ENCODE measurements at places on chromosomes 4 and X. TPM values are rescaled to one million over a fixed set of nuclear protein-coding genes. Genes with fewer than 3 reads are reported as not detected.

The OTUD6A gene
- total RNA-seq, result not detected

- DNase-seq, result no peak
These were observed 111.9 kb upstream of the UNC5C start for GRCh38 chr4:95660719-95661118.

DNA sequence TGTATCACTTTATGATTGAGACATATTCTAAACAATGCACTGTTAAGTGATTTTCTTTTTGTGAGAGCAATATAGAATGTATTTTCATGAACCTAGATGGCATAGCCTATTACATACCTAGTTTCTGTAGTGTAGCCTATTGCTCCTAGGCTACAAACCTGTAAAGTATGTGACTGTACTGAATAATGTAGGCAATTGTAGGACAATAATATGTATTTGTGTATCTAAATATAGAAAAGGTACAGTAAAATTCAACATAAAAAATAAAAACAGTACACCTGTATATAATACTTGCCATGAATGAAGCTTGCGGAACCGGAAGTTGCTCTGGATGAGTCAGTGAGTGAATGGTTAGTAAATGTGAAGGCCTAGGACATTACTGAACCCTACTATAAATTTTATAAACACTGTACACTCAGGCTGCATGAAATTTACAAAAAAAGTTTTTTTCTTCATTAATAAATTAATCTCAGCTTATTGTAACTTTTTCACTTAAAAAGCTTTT is 106.7 kb downstream of the VSIG4 start:
- no peak for DNase-seq

DNA sequence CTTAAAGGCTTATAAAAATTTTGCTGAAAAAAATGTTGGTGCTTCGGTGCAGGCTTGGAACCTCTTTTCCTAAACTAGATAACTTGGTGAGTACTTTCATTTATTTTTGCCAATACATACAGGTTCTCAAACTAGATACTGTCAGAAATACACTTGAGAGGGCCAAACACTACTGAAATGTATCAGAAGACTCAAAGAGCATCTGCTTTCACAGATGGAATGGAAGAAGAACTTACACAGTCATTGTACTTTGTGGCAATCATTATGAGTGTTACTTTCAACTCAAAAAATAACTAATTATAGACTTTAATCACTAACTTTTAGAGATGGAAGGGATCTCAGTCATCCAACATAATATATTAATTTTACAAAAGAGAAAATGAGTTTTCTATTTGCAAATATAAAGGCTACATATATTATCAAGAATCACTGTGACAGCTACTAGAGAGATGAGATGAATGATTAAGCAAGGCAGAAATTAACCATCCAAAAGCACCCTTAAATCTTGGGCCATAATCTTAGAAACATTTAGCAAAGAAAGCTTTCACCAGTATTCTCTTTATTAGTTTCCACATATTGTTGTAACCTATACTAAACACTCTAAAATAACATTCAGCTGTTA is 1.0 kb downstream of the ENAM start:
- DNase-seq, result no peak

DNA sequence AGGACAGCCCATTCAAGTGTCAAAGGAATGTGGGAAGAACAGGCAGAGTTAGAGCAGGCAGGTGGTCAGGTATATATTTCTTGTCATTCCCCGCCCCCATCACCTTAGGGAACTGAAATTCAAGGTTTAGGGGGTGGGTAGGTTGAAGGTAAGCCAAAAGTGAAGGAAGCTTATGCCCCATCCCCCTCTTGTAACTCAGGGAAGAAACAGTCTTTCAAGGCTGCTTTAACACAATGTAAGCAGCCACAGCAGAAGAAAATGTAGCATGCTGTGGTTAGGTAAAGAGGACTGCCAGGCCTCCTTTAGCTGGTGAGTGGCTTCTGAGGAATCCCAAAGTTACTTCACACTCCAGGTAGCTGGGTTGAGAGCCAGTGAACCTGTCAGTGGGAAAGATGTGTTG is 122.3 kb downstream of the RS1 start:
- DNase-seq, result no peak

GRCh38 chr4:140720387-140721304 is 35.5 kb downstream of the TBC1D9 start:
- no peak for DNase-seq

GRCh38 chr4:106700321-106700720 is 331.7 kb upstream of the GIMD1 start:
- DNase-seq, result no peak

The MAGEC3 gene
- total RNA-seq, result not detected

- no peak for DNase-seq
These were observed 293.2 kb upstream of the PRPS2 start for GRCh38 chrX:12497832-12498591.

The IL21 gene
- not detected for total RNA-seq

The FMR1NB gene
- total RNA-seq, result not detected

DNA sequence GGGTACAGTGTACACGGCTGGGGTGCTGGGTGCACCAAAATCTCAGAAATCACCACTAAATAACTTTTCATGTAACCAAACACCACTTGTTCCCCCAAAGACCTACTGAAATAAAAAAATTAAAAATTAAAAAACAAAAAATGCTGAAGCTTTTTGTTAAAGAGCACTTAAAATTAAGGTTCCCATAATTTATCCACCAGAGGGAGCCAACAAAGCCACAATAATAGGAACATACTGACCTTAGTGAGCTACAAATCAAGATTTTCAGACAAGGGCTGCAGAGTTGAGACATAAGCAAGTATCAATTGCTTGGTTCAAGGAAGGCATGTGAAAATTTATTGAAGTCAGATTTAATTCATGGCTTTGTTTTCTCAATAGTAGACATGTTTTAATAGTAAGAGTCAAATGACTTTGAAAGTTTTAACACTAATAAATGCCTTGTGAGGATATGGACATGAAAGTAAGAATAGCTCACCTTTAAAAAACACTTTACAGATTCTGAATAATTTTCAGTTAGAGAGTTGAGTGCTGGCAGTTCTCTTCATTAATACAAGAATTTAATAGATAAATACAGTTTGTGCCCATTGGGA is 43.0 kb upstream of the SCOC start:
- no peak for DNase-seq

GRCh38 chr4:7987148-7987989 is 47.7 kb upstream of the AFAP1 start:
- DNase-seq, result peak; percentile 83

The GABRA4 gene
- not detected for total RNA-seq

The GSX2 gene
- not detected for total RNA-seq

DNA sequence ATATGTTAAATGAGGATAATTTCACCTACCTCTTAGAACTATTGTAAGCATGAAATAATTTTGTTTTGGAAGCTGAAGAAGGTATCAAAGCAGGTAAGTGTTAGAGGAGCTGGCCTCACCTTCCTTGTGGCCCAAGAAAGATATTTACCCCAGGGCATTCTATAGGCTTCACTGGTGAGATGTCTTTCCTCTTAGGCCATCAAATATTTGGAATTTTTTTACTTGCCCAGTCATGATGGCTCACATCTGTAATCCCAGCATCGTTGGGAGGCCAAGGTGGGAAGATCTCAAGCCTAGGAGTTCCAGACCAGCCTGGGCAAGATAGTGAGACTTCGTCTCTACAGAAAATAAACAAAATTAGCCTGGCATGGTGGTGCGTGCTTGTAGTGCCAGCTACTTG is 6.1 kb upstream of the SMS start:
- DNase-seq, result no peak

DNA sequence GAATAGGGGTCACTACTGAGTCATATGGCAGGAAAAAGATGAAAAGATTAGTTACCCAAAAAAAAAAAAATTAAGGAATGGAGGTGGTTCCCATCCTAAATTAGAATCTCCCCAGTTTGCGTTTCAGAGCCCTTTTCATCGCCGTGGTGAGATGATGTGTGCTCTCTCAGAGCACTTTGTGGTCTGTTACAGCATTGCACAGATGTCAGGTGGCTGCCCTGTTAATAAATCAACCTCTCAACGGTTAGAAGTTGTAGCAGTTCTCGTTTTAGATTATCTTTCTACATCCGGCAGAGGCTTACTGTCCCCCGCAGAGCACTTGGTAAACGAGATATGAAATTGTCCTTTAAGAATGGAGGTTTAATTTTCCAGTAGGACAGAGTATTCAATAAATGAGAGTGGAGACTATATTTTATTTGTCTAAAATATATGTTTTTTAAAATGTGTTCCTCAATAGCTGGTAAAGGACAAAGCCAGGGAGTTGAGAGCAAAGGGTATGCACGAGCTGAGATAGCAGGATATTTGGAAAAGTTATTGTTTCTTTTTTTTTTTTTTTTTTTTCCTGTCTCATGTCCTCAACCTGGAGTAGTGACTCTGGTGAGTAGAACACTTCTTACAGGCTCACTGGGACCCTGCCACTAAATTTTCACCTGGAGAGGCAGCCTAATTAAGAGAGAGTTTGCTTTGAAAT is 26.9 kb downstream of the AFF1 start:
- no peak for DNase-seq

GRCh38 chr4:12123707-12124106 is 695.0 kb upstream of the HS3ST1 start:
- no peak for DNase-seq

- DNase-seq, result no peak
These were observed 285.5 kb downstream of the CRLF2 start for GRCh38 chrX:926991-927390.

DNA sequence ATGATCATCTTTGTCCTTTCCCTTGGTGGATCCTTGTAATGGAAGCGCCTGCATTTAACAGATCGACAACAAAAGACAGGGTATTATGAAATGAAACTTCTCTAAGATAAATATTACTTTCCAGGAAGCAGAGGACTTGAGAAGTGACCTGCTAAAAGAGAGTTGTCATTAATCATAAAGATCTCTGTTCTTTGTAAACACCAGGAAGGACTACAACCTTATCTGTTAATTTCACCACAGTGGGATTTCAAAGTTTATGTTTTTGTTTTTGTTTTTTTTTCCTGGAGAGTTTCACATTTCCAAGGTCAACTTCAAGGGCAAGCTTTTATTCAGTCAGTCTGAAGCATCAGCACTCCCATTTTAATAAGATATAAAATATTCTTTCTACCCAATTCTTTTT is 170.9 kb downstream of the RCHY1 start:
- DNase-seq, result no peak

DNA sequence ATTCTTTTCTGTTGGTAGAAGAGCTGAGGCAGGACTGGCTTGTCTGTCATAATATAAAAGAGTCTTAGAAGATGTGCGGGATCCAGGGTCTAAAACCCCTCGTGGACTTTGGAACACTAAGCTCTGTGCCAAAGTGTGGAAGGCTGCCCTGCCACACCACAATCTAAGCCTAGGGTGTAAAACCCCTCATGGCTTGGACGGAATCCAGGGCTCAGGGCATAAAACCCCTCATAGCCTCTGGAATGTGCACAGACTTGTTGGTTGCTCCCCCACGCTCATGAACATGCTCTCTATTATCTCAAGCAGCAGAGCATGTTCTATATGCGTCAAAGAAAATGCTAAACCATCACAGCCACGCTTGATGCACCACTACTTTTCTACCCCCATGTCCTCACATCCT is 483.6 kb downstream of the GABRG1 start:
- no peak for DNase-seq

DNA sequence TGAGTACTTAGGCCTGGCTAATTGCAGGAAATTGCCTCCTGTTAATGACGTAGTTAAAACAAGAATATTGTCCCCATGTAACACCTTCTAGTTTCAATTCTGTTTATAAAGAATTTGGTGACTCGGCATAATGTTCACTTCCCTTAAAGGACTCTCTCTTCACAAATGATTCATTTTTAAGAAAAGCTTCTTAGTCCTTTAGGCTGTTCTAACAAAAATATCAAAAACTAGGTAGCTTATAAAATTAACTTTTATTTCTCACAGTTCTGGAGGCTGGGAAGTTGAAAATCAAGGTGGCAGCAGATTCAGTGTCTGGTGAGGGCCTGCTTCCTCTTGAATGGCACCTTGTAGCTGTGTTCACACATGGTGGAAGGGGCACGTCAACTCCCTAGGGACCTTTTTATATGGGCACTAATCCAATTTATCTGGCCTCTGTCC is 23.8 kb downstream of the COL25A1 start:
- DNase-seq, result no peak

The GYG2 gene
- 4.4 TPM for total RNA-seq

Measured in adrenal gland (tissue), 19 donors.